ENCODE measurements at places on chromosomes 6 and 20. TPM values are rescaled to one million over a fixed set of nuclear protein-coding genes. Genes with fewer than 3 reads are reported as not detected.
A peak's percentile ranks its signal among the peaks of the same experiment; 100 is the strongest.

GRCh38 chr6:72267470-72267869 lies 354.4 kb upstream of the KCNQ5 start:
- no peaks in the 10 kb centered on the region for H3K27me3 ChIP-seq
- no peaks in the 10 kb centered on the region for H3K36me3 ChIP-seq
- H3K4me1 ChIP-seq, result no peaks in the 10 kb centered on the region

DNA sequence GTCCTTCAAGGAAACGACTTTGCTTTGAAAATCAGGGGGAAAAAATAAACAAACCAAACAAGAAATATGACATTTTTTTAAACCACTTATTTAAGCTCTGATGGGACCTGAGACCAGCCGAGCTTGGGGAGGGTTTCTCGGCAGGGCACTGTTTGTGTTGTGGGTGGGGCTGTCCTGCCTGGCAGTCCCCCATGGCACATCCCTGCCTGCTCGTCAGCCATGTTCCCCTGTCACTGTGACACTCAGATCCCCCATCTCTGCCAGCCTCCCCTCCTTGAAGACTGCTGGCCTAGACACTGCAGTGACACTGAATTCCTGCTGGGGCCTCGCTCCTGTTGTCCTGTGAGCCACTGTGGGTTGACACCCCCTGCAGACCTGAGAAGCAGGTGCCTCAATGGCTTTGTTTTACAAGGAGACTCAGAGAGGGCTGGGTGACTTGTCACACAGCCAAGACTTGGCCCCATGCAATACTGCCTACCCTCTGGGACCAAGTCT lies 95.1 kb upstream of the PTPN1 start:
- peaks cover 13% of the 10 kb centered on the region for H3K4me1 ChIP-seq
- no peaks in the 10 kb centered on the region for H3K27me3 ChIP-seq
- H3K4me3 ChIP-seq, result no peak overlapping the region
- H3K27ac ChIP-seq, result peak overlapping the region; percentile 33
- no peak for DNase-seq

- H3K4me3 ChIP-seq, result no peak overlapping the region
- no peak for DNase-seq
- no peaks in the 10 kb centered on the region for H3K4me1 ChIP-seq
Measured at GRCh38 chr20:38008233-38008944, 24.9 kb downstream of the TTI1 start.

DNA sequence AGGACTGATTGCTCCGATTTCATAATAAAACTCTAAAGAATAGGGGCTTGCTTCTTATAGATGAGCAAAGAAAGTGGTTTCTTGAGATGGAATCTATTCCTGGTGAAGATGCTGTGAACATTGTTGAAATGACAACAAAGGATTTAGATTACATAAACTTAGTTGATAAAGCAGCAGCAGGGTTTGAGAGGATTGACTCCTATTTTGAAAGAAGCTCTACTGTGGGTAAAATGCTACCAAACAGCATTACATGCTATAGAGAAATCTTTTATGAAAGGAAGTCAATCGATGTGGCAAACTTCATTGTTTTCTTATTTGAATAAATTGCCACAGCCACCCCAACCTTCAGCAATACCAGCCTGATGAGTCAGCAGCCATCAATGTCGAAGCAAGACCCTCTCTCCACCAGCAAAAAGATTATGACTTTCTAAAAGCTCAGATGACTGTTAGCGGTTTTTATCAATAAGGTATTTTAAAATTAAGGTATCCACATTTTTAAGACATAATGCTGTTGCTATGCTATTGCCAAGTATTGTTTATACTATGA lies 12.7 kb upstream of the MTRF1L start:
- no peaks in the 10 kb centered on the region for H3K4me1 ChIP-seq
- no peak for DNase-seq
- H3K36me3 ChIP-seq, result no peaks in the 10 kb centered on the region
- no peak overlapping the region for H3K4me3 ChIP-seq
- H3K27me3 ChIP-seq, result no peaks in the 10 kb centered on the region
- no peak overlapping the region for H3K27ac ChIP-seq

- H3K27ac ChIP-seq, result no peak overlapping the region
- H3K36me3 ChIP-seq, result no peaks in the 10 kb centered on the region
- no peaks in the 10 kb centered on the region for H3K27me3 ChIP-seq
- no peak for DNase-seq
- H3K4me3 ChIP-seq, result no peak overlapping the region
- no peaks in the 10 kb centered on the region for H3K4me1 ChIP-seq
Measured at GRCh38 chr20:21944227-21944626, 238.8 kb downstream of the PAX1 start.

The GABRR1 gene
- 0.06 TPM for polyA plus RNA-seq

GRCh38 chr6:165872311-165872710 lies 209.3 kb upstream of the PDE10A start:
- no peak overlapping the region for H3K27ac ChIP-seq
- DNase-seq, result no peak
- no peaks in the 10 kb centered on the region for H3K36me3 ChIP-seq
- H3K4me3 ChIP-seq, result no peak overlapping the region
- no peaks in the 10 kb centered on the region for H3K4me1 ChIP-seq

DNA sequence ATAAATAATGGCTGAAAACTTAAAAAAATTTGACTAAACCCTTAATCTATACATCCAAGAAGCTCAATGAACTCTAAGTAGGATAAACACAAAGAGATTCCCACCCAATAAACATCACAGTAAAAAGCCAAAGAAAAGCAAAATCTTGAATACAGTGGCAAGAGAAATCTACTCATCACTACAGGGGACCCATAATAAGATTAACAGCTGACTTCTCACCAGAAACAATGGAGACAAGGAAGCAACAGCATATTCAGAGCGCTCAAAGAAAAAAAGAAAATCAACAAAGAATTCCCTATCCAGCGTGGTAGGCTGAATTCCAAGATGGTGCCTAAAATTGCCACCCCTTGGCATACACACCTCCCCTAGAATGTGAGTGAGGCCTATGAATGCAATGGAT lies 18.6 kb downstream of the SNX3 start:
- H3K4me1 ChIP-seq, result no peaks in the 10 kb centered on the region
- no peak overlapping the region for H3K27ac ChIP-seq
- H3K36me3 ChIP-seq, result peaks cover 22% of the 10 kb centered on the region
- H3K27me3 ChIP-seq, result no peaks in the 10 kb centered on the region
- no peak overlapping the region for H3K4me3 ChIP-seq
- no peak for DNase-seq

DNA sequence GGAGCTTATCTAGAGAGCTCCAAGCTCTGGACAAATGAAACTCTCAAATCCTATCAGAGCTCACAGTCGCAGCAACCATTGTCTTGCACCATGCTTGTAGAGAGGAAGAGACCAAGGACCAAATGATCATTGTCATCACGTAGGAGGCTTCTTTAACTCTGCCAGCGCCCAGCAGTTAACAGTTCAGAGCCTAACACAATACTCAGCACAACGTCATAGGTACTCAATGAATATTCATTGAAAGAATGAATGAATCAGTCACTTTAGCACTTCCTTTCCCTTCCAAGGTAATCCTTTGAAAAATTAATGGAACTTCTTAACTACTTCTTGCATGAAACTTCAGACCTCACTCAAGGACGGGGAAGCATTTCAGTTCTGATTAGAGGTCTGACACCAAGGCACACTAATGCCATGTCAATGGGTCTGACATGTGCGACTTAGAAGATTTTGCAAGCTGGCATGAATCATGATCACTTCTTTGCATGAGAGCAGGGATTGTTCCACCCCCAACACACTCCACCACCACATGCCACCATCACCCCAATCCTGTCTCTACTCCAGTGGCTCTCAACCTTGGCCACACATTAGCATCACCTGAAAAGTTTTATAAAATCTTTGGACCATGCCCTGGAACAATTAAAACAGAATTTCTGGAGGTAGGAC lies 45.1 kb downstream of the KHDC1L start:
- H3K36me3 ChIP-seq, result no peaks in the 10 kb centered on the region
- H3K27ac ChIP-seq, result no peak overlapping the region
- H3K4me3 ChIP-seq, result no peak overlapping the region
- H3K4me1 ChIP-seq, result no peaks in the 10 kb centered on the region

- H3K27me3 ChIP-seq, result peaks cover 11% of the 10 kb centered on the region
- H3K4me3 ChIP-seq, result no peak overlapping the region
- H3K36me3 ChIP-seq, result no peaks in the 10 kb centered on the region
- peaks cover 6% of the 10 kb centered on the region for H3K4me1 ChIP-seq
- H3K27ac ChIP-seq, result no peak overlapping the region
Measured at GRCh38 chr20:18504479-18505060, 3.2 kb upstream of the SEC23B start.

- no peaks in the 10 kb centered on the region for H3K36me3 ChIP-seq
- H3K4me1 ChIP-seq, result peaks cover 11% of the 10 kb centered on the region
- no peak for DNase-seq
- H3K27ac ChIP-seq, result no peak overlapping the region
- H3K27me3 ChIP-seq, result no peaks in the 10 kb centered on the region
- no peak overlapping the region for H3K4me3 ChIP-seq
Measured at GRCh38 chr20:37699202-37699601, 5.4 kb downstream of the CTNNBL1 start.

- no peak overlapping the region for H3K4me3 ChIP-seq
- no peak for DNase-seq
- H3K27me3 ChIP-seq, result no peaks in the 10 kb centered on the region
Measured at GRCh38 chr6:137025786-137026730, 18.7 kb downstream of the IL20RA start.

- peaks cover 4% of the 10 kb centered on the region for H3K27me3 ChIP-seq
- H3K4me3 ChIP-seq, result no peak overlapping the region
- H3K27ac ChIP-seq, result no peak overlapping the region
Measured at GRCh38 chr6:75498862-75499261, 5.3 kb upstream of the FILIP1 start.

GRCh38 chr20:59214073-59214472 lies 50.5 kb downstream of the ZNF831 start:
- no peak overlapping the region for H3K27ac ChIP-seq
- no peaks in the 10 kb centered on the region for H3K36me3 ChIP-seq
- no peaks in the 10 kb centered on the region for H3K4me1 ChIP-seq
- no peak overlapping the region for H3K4me3 ChIP-seq

The TPBG gene
- polyA plus RNA-seq, result 5.4 TPM

DNA sequence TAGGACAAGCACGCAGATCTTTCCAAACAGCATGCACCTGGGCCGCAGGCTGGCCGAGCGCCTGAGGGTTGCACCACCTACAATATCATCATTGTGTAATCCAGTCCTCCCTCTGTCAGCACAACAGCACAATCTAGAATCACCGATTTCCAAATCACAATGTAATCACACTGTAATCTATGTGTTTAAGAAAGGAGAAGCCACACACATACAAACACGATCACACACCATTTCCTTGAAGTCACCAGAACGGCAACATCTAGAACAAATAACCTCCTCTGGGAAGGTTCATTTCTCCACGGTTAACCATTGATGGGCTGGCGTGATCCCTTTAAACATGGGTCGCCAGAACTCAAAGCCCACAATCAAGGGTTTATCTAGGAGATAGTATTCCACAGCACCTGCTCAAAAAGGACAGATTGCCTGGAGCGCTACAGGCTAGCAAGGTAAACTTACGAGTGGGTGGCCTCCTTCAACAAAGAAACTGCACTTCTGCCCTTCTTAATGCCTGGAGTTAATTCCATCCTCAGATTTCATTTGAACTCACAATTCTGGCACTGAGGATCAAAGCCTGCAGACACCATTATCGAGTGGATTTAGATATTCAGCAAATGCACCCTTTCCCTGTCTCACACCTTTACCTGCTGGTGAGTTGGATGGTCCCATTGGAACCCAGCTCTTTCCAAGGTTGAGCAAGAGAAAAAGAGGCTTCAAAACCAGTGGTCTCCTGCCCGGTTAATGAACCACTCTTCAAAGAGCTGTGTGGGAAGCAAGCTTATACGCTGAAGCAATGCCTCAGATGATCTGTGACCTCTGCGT lies 83.8 kb upstream of the FOXQ1 start:
- DNase-seq, result peak; percentile 46
- no peaks in the 10 kb centered on the region for H3K27me3 ChIP-seq
- H3K27ac ChIP-seq, result no peak overlapping the region
- peaks cover 12% of the 10 kb centered on the region for H3K4me1 ChIP-seq

- H3K27ac ChIP-seq, result no peak overlapping the region
- H3K27me3 ChIP-seq, result no peaks in the 10 kb centered on the region
- H3K36me3 ChIP-seq, result no peaks in the 10 kb centered on the region
Measured at GRCh38 chr6:39821742-39822532, 29.8 kb downstream of the DAAM2 start.
